NCI-H748 treated with DMSO at 0.1 percent for 48 hours (cell line): ENCODE measurements at places on chromosomes 5 and 9.

DNA sequence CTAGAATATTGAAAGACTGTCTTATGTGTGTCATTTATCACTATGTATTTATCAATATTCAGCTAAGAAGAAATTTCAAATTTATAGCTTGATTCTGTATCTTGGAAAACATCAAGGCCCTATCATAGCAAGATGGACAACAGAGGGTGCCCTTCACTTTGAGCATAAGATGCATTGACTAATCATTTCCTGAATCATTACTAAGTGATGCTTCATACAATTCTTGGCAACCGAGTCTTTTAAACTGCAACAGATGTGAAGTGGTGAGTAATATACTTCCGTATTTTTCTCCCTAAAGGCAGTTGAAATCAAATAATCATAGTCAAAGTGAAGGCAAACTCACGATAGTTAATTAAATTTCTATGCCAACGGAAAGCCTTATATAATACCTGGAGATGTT is 318.6 kb upstream of the RGMB start:
- DNase-seq, result no peak

- DNase-seq, result peak; percentile 18
Observed at GRCh38 chr9:108235609-108236008, 620.2 kb downstream of the ACTL7B start.

- no peak for DNase-seq
Observed at GRCh38 chr5:40481241-40481640, 198.5 kb upstream of the PTGER4 start.

DNA sequence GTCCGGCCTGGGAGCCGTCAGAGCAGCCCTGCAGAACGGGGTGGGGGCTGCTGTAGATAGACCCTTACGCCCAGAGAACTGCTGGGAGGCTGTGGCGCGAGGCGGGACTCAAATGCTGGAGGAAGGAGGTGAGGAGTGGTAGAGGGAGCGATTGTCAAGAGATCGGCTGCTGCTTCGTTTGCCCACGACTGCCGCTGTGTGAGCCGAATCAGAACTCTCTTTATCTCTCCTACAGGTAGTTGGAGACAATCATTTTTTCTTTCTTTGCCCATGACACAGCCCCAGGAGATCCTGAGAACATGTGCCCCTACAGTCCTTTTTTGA is 456 bp downstream of the ZNF79 start:
- DNase-seq, result peak; percentile 16

DNA sequence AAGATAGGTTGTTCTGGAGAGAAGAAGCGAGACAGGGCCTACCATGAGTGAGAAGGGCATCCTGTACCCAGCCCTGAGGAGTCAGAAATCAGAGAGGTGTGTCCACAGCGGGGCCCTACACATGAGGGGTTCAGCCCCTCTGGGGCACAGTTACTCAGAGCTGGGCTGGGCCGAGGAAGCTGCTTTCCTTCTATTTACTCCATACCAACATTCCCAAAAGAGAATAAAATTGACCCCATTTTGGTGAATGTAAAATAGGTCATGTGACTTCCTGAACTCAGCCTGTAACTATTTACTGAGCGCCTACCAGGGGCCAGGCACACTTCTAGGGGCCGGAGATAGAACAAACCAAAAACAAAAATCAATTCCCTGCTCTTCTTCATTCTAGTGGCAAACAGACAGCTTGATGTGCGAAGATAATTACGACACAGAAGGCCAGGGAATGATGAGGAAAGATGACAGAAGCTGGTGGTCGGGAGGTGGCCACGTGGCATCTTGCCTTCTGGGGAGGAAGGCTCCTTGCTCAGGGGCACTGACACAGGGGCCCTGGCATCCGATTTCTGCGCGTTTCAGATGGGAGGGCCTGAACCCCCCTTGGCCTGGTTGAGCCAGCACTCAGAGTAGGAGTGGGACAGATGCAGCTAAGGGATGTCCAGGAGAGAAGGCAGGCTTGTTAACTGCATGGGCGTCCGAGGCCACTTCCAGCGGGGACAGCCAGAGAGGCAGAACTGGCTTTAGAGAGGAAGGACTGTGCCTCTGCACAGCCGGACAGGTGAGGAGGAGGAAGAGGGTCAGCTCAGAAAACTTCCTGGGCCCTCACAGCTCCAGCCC is 121.8 kb downstream of the NSG2 start:
- no peak for DNase-seq

DNA sequence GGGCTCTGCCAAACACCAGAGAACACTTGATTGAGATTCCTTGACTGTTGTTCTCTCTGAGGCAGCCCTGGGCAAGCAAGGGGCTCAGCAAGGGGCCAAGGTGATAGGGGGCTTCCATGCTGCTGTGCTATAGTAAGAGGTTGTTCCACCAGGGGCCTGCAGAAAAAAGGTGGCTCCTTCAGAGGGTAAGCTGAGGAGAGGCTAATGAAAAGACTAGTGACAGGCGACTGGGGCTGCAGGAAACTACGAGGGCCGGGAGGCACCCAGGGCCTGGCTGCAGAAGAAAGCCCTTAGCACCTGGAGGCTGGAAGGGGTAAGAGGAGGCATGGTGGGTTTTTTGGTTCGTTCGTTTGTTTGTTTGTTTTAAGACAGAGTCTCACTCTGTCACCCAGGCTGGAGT is 88.0 kb upstream of the CTNNA1 start:
- DNase-seq, result no peak

DNA sequence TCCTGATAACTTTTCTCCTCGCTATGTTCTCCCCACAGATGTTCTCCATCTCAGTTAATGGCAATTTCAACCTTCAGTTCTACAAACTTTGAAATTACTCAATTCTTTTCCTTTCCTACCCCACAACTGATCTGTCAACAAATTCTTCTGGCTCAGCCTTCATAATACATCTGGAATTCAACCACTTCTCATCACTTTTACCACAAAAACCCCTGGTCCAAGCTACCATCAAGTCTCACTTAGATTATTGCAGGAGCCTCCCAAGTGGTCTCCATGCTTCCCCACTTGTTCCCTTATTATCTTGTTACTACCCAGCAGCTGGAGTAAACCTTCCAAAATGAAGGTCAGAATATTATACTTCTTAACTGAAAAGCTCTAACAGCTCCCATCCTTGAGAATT is 110.1 kb downstream of the FBN2 start:
- DNase-seq, result no peak

GRCh38 chr5:146082798-146083197 is 22.6 kb downstream of the PLAC8L1 start:
- DNase-seq, result no peak

DNA sequence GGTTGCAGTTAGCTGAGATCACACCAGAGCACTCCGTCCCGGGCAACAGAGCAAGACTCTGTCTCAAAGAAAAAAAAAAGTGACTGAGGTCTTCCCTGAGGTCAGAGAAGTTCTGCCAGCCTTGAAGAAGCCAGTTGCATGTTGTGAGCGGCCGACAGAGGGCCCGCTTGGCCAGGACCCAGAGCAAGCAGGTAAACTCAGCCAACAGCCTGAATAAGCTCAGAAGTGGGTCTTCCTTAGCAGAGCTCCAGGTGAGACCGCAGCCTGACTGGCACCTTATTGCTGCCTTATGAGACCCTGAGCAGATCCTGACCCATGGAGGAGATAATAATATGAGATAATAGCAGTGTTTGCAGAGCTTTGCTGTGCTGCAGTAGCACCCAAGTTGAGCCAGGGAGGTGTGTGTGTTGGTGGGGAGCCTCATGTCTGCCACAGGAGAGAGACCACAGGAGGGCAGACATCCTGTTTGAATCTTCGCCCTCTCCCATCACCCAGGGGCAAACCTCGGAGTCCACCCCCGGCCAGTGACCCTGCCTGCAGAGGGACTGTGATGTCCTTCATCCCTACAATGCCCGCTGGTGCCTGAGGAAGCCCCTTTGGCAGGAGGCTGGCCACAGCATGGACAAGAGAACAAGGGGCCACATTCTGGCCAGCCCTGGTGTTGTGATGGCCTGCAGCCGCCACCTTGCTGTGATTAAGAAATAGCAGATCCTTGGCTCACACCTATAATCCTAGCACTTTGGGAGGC is 10.8 kb upstream of the BARX1 start:
- DNase-seq, result no peak

GRCh38 chr5:116495786-116496357 is 78.8 kb downstream of the SEMA6A start:
- DNase-seq, result no peak

DNA sequence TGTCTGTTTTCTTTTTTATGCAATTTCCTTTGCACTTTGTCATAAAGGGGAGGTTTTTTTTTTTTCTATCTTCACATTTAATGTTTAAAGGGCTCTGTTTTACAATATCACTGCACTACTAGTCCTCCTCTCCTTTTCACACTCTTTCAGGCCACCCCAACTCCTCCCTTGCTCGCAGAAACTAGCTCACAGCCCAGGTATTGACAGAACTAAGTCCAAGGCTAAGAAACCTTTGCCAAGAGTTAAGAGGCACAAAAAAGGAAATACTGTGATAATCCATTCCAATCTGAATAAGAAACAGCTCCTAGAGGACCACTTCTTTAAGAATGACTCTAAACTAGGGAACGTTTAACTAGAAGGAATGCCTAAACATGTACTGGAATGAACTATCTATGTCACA is 1.1 kb upstream of the FGF10 start:
- no peak for DNase-seq

- no peak for DNase-seq
Observed at GRCh38 chr5:114822863-114823262, 346.8 kb downstream of the TRIM36 start.

- DNase-seq, result no peak
Observed at GRCh38 chr5:54996466-54996865, 11.1 kb upstream of the ESM1 start.

GRCh38 chr5:115087951-115088350 is 81.8 kb downstream of the TRIM36 start:
- no peak for DNase-seq

GRCh38 chr5:119651486-119651885 is 22.1 kb downstream of the FAM170A start:
- no peak for DNase-seq

GRCh38 chr5:130092991-130093390 is 188.7 kb downstream of the CHSY3 start:
- no peak for DNase-seq

DNA sequence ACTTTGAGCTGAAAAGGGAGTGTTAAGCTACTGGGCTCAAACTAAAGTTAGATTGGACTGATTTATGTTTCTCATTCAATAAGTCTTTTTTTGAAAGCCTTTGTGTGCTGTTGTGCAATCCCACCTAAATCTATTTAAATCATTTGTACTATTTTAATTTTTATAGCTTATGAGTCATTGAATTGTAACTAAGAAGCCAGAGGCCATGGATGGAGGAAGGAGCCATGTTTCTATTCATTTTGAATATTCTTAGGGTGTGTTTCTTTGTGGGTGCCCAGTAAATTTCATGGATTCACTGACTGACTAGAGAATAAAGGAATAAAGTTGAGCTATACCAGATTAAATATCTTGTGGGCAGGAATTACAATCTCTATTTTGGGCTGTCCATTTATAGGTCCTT is 238.5 kb downstream of the KIF4B start:
- no peak for DNase-seq

GRCh38 chr9:79763671-79764285 is 192.0 kb downstream of the TLE4 start:
- DNase-seq, result no peak

- DNase-seq, result peak; percentile 22
Observed at GRCh38 chr9:112174222-112174964, 704 bp downstream of the SUSD1 start.

- DNase-seq, result peak; percentile 50
Observed at GRCh38 chr5:61507232-61507631, 175.2 kb downstream of the ZSWIM6 start.

DNA sequence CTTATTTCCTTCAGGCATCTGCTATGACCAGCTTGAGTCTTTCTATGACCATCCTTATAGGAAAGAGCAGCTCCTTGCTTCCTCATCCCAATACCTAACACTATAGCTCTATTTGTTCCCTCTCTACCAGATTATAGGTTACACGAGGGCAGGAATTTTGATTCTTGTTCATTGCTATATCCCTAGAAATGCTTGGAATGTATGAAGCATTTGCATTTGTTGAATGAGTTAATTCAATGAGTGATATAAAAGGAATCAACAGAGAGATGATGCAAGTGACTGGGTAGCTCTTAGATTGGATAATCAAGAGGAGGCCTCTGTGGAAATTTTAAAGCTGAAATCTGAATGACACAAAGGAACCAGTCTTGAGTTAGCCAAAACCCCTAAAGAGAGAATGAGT is 13.9 kb downstream of the ZCCHC9 start:
- no peak for DNase-seq

DNA sequence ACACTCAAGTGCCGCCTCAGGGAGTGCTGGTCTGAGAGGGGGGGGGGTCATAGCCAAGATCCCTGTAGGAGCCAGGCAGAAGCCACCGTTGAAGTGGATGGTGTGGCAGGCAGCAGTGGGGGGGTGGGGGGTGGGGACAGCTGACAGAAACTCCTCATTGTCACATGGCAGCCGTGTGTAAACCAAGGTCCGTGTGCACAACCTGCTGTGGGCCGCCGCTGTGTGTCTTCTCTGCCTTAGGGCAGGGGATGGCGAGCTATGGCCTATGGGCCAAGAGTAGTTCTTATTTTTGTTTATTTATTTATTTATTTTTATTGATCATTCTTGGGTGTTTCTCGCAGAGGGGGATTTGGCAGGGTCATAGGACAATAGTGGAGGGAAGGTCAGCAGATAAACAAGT is 13.4 kb downstream of the SQSTM1 start:
- DNase-seq, result no peak

- DNase-seq, result peak; percentile 62
Observed at GRCh38 chr9:14136646-14137370, 177.1 kb downstream of the NFIB start.

- no peak for DNase-seq
Observed at GRCh38 chr5:14913096-14913495, 41.5 kb upstream of the ANKH start.

GRCh38 chr5:117888688-117889087 is 1099.7 kb downstream of the DTWD2 start:
- DNase-seq, result no peak

DNA sequence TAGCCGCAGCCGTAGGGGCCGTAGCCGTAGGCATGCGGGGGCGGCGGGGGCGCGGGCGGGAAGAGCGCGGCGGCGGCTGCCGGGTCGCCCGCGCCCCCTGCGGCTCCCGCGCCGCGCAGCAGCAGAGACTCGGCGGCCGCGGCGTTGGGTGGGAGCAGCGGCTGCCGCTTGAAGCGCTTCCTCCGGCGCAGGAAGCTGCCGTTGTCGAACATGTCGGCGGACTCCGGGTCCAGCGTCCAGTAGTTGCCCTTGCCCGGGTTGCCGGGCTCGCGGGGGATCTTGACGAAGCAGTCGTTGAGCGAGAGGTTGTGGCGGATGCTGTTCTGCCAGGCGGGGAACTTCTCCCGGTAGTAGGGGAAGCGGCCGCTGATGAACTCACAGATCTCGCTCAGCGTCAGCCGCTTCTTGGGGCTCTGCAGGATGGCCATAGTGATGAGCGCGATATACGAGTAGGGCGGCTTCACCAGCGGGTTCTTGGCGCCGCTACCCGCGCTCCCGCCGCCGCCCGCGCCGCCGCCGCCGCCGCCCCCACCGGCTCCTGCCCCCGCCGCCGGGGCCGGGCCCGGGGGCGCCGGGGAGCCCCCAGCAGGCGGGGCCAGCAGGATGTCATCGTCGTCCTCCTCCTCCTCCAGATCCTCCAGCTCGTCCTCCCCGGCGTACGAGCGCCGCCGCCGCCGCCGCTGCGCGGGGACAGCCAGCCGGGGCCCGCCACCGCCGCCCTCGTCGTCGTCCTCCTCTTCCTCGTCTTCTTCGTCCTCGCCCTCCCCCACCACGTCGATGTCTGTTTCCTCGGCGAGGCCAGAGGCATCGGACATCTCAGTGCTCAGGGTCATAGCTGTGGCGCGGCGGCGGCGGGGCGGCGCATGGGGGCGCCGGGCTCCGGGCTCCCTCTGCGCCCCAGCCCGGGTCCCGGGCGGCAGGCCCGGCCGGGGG is 781 bp downstream of the FOXD1 start:
- DNase-seq, result no peak
